Thoracic aorta endothelial cell (primary cell): ENCODE measurements at places on chromosomes 4 and X. TPM values are rescaled to one million over a fixed set of nuclear protein-coding genes. Genes with fewer than 3 reads are reported as not detected.

The RXFP1 gene
- not detected in 2 replicates for total RNA-seq

The VSIG4 gene
- not detected in 2 replicates for total RNA-seq

The PCDH10 gene
- 9.8 and 71.9 TPM in 2 replicates for total RNA-seq

The ERCC6L gene
- total RNA-seq, result 10.9 and 16.9 TPM in 2 replicates

The SMR3B gene
- 0.22 TPM in 1 of 2 replicates, not detected in the other for total RNA-seq

The EVC gene
- 23.1 and 25.8 TPM in 2 replicates for total RNA-seq

The NR3C2 gene
- total RNA-seq, result 20.1 and 33.7 TPM in 2 replicates

The SMARCA1 gene
- total RNA-seq, result 18.4 and 46.8 TPM in 2 replicates
